NCI-H1436 treated with DMSO at 0.1 percent for 48 hours (cell line): ENCODE measurements at places on chromosomes 2 and 18.

GRCh38 chr18:58407649-58408407 lies 221.1 kb downstream of the ALPK2 start:
- no peak for DNase-seq

DNA sequence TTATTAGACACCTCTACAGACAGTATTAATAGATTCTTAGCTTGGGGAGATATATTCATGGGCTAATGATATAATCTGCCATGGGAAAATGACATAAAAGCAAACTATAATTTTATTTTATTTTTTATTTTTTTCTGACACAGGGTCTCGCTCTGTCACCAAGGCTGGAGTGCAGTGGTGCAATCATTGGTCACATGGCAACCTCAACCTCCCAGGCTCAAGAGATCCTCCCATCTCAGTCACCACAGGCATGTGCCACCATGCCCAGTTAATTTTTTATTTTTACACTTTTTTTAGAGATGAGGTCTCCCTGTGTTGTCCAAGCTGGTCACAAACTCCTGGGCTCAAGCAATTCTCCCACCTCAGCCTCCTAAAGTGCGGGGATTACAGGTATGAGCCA lies 39.3 kb downstream of the RTN4 start:
- no peak for DNase-seq

DNA sequence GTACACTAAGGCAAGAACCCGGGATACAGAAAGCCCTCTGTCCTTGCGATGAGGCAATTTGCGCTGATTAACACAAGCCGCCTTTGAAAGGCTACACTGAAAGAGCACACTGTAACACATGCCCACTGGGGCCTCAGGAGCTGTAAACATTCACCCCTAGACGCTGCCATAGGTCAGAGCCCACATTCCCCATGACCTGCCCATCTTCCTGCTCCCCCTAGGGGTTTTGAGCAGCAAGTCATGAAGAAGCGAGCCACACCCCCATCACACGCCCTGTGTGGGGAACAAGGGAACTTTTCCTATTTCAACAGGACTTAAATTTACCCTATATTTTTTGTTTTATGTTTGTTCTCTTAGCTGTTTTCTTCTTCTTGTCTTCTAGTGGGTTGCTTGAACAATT lies 47.8 kb upstream of the SLC4A10 start:
- no peak for DNase-seq

DNA sequence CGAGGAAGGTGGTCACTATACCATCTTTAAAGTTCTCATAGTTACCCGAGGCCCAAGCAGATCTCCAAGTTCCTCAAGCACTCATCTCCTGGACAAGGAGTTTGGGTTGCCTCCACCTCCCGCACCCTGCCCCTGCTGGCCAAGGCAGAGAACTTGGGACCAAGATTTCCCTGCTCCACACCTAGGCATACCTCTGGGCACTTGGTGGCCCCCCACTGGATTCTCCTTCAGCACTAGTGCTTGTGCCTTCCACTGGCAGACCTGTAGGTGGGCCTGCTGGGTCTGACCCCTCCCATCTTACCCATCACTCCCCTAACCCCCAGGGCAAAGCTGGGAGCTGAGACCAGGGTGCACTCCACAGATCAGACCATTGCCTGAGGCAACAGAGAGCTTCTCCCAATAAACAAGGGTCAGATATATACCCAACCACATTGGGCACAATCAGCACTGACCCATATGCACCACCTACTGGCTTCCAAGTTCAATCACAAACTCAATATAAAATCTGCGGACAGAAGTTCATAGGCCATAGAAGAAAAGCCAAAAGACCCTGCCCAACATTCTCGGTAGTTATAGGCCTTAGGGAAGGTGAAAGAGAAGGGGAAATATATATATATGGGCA lies 244.2 kb downstream of the EXOC6B start:
- DNase-seq: no peak

- DNase-seq: no peak
Measured at GRCh38 chr2:165141601-165142354, 62.1 kb downstream of the SCN3A start.

DNA sequence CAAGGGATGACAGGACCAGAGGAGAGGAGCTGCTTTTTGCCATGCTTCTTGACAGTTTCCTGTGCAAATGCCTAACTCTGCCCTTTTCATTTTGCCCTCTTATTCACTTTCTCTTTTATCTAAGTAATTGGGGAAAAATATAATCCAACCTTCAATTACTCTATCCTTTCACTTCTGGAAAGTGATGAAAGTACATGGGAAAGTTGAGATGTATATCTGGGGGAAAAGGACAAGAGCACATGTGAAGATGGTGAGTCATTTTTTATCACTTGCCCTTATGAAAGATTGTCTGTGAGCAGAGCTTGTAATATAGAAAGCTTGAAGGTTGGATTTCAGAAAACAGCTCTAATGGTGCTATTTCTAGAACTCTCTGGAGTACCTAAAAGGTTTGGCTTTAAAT lies 1070.7 kb downstream of the CNTNAP5 start:
- no peak for DNase-seq

- DNase-seq: no peak
Measured at GRCh38 chr2:26668856-26669750, 23.4 kb upstream of the KCNK3 start.

- no peak for DNase-seq
Measured at GRCh38 chr18:76306685-76307292, 188.3 kb downstream of the ZNF516 start.

- DNase-seq: no peak
Measured at GRCh38 chr2:135916207-135916606, 40.0 kb upstream of the MCM6 start.

DNA sequence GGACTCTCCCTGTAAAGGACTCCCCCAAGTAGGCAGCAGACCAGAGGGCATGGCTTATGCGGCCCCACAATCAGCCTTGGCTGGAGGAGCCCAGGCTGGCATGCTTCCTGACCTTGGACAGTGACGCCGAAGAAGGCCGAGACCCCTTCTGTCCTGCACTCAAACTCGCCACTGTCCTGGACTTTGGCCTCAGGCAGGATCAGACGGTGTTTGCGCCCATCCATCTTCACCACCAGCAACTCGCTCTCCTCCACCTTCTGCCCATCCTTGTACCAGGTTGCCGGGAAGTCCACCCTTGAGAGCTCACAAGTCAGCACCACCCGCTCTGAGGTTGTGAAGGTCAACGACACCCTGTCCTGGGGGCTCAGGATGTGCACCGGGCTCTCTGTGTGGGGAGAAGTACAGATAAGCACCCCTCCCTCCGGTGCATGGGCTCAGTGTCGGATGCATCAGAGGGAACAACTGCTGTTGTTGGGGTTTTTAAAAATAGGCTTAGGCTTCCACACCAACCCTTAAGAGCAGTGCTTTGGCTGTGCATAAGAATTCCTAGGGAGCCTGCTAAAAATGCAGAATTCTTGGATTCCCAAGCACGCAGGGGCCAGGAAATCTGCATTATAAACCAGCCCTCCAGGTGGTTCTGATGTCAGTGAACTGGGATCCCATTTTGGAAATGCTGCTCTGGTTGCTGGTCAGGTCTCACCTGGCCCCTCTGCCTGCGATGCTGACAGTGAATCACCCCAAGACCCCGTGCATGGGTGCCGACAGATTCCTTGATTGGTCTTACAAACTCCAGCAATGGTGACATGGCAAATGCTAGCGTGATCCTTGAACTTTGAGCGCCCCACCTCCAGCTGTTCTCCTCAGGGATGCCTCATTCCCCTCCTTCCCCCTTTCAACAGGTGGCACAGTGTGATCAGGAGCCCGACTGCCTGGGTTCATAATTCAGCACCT lies 5.9 kb downstream of the OBSL1 start:
- DNase-seq: no peak

DNA sequence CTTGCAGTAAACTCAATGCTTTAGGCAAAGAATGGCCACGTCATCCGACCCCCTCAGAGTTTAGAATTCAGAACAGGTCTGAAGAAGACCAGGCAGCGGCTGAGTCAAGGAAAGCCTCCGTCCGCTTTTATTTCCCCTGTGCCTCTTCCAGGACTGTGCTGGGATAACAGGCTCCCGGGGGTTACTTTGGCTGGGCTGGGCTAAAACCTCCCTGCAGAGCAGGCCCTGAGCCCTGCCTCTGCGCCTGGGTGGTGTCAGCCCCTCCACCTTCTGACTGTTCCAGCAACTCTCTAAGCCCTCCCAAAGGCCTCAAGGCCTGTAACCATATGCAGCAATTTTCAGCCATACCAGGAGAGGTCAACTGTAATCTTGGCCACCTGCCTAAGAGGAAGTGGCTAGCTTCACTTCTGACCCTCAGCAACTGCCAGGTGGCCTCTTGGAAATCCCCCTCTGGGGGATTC lies 166.5 kb downstream of the RPIA start:
- no peak for DNase-seq

GRCh38 chr2:10446631-10447030 lies 1.5 kb downstream of the ODC1 start:
- DNase-seq: no peak

DNA sequence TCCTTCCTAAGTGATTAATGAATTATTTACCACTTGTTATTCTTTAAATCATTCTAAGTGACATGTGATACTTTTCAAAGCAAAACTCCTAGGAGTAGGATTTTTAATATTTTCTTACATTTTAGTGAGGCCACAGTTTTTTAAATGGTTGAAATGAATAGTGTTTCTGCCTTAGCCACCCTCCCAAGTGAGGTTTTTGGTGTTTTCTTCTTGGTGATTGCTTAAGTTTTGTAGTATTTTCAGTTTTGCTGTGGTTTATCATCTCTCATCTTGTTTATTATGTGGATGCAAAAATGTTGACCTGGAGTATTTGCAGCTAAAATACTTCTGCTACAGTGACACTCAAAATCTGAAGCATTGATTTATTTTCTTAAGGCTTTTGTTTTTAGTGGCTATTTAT lies 9.8 kb downstream of the AFTPH start:
- DNase-seq: no peak

DNA sequence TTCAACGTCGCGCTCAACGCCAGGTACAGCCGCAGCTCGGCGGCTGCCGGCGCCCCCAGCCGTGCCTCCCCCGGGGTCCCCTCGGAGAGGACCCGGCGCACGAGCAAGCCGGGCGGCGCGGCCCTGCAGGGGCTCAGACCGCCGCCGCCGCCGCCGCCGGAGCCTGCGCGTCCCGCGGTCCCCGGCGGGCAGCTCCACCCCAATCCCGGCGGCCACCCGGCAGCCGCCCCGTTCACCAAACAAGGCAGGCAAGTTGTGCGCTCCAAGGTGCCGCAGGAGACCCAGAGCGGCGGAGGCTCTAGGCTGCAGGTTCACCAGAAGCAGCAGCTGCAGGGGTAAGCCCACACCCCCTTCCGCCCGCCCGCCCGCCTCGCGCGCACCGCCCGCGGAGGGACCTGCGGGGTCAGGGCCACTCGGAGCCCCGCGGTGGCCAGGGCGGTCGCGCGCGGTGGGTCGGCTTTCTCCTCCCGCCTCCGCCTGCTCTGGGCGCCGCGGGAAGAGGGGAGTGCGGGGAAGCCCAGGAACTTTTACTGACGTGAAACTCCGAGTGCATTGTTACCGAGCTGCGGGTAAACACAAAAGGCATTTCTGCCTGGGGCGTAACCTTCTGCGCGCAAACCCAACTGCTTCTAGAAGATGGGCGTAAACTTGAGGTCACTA lies 861 bp downstream of the LTBP1 start:
- DNase-seq: no peak

DNA sequence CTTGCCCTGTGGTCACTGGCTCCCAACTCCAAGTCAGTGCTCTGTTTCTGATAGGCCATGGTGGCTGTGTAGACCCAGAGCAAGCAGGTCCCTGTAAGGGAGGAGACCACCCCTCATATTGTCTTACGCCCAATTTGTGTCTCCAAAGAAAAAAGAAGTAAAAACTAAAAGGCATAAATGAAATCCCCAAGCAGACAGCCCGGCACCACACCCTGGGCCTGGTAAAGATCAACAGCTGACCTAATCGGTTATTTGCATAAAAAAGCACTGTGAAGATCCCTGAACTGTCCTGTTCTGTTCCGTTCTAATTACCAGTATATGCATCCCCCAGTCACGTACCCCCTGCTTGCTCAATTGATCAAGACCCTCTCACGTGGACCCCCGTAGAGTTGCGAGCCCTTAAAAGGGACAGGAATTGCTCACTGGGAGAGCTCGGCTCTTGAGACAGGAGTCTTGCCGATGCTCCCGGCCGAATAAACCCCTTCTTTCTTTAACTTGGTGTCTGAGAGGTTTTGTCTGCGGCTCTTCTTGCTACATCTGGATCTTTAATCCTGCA lies 364.1 kb upstream of the HS6ST1 start:
- DNase-seq: no peak

DNA sequence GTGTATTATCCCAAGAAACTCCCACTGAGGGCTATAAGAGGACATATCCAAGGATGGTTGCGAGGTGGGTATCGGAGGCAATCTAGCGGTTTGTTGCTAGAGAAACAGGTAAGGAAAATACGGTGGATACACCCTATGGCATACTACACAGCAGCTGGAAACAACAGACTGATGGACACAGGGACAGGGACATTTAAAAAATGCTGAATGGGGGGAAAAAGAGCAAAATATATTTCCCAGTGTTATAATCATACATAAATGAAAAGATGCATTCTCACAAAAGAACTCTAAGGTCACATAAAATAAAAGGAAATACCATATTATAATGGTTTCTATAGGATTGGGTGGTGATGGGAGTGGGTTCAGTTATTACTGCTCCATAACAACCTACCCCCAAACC lies 95.9 kb downstream of the SMC6 start:
- no peak for DNase-seq

DNA sequence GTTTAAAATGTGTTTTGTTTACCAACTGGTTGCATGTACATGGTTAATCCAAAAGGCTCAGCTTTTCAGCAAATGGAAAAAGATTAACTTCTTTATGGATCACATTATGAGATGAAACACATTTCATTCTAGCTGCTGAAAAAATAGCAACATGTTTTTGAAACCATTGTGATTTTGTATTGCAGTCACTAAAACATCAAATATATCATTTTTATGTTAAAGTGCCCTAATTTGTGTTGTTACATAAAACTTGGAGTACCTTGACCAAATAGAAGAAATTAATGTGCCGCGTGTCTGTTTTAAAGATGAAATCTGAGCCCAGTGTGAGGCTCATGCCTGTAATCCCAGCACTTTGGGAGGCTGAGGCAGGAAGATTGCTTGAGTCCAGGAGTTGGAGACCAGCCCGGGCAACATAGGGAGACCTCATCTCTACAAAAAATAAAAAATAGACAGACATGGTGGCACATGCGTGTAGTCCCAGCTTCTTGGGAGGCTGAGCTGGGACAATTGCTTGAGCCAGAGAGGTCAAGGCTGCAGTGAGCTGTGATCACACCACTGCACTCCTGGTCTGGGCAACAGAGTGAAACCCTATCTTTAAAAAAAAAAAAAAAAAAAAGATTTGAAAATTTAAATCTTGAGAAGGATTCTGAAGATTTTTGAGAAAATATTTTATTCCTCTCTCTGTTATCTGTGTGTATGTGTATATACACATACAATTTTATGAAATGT lies 96.6 kb downstream of the FMNL2 start:
- DNase-seq: no peak

DNA sequence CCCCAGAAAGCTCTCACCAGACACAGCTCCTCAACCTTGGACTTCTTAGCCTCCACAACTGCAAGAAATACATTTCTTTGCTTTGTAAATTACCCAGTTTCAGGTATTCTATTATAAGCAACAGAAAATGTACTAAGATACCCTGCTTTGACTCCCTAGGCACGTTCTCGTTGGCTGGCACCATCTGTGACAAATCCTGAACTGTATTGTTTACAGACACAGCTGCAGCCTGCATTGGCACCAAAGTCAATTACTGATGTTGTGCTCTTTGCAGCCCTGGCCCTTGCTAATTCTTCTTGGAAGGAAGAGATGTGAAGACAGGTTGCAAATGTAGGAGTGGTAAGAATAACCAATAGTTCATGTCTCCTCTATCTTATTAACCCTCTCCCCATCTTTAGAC lies 72.7 kb upstream of the FAM136A start:
- no peak for DNase-seq
